Cardiac muscle cell (in vitro differentiated cells and primary cell): ENCODE measurements at places on chromosomes 12 and 14.
A peak's percentile ranks its signal among the peaks of the same experiment; 100 is the strongest.

- DNase-seq, result no peak
Measured at GRCh38 chr14:50947446-50947845, 3.2 kb upstream of the PYGL start.

DNA sequence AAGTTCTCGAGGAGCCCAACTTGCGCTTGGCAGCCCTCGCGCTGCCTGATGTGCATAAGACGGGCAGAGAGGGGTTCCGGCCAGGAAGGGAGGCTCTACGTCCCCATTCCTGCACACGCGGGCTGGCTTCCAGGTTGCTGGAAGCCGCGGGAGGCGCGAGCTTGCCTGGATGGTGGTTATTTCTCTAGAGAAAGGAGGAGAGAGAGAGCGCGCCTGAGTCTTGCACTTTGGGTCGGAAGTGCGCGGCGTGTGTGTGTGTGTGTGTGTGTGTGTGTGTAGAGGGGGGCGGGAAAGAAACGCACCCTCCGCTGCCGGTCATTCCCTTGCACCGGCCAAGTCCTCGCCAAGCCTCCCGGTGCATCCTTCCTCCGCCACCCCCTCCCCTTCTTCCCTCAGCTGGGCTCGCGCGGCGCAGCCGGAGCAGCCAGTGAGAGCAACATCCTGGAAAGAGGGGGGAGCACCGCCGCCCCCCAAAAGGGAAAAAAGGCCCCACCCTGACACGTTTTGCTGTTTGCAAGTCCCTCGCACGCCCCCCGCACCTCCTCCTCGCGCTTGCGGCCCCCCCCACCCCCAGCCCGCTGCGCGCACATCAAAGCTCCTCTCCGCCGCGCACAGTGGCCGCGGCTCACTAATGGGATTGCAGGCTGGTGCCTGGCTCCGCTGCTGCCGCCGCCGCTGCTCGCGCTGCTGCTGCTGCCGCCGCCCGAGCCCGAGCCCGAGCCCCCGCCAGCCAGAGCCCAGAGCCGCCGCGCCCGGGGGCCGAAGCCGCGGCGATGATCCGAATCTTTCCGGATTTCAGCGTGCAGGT lies 4.4 kb upstream of the NPAS3 start:
- peak; percentile 38 for DNase-seq

DNA sequence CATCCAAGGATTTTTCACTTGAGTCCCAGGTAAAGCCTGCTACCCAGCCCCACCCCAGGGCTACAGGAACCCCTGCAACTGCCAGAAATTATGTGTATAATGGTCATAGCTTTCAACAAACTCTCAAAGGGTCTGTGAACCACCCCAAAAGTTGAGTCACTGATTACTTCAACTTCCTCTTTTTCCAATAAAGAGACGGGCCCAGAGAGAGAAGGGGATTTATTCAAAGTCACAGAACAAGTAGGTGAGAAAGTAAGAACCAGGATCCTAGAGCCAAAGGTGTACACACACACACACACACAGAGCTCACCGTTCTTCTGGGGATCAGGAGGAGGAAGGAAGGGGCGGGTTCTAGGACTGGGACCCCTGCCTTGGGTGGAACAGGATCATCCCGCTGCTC lies 4.8 kb upstream of the ITPK1 start:
- DNase-seq, result no peak

DNA sequence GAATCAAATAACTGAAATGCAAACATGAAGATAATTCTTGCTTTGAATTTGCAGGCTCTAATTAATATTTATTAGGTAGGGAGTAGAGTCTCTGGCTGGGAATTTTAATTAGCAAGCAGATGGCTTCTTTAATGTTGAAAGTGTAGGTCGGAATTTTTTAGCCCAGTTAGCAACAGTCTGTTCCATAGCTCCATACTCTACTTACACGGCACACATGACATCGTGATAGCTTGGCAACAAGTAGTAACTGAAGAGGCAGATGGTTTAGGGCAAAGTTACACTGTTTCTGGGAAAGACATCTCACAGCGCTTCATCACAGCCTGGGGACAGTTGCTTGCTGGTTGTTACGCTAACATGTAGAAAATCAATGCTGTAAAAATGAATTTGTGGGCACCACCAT lies 710.7 kb downstream of the GALC start:
- DNase-seq, result no peak

DNA sequence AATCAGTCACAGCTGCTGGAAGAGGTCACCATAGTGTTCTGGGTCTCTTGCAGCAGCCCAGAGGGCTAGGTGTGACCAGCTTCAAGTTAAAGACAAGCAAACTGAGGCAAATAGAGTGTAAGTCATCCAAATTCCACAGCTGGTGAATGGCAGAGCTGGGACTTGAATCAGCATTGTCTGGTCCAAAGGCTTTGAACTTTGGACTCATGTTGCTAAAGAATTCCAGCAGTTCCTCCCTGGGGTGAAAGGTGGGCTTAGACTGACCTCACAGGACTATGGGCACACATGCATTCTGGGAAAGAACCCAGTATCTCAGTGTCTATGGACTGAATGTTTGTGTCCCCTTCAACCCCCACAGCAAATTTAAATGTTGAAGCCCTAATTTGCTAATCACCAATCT lies 54.8 kb downstream of the TUNAR start:
- DNase-seq, result no peak

- peak; percentile 69 for DNase-seq
Measured at GRCh38 chr12:57521525-57522010, 1.1 kb upstream of the MBD6 start.

GRCh38 chr14:33754261-33754660 lies 196.6 kb downstream of the EGLN3 start:
- DNase-seq, result peak; percentile 50

DNA sequence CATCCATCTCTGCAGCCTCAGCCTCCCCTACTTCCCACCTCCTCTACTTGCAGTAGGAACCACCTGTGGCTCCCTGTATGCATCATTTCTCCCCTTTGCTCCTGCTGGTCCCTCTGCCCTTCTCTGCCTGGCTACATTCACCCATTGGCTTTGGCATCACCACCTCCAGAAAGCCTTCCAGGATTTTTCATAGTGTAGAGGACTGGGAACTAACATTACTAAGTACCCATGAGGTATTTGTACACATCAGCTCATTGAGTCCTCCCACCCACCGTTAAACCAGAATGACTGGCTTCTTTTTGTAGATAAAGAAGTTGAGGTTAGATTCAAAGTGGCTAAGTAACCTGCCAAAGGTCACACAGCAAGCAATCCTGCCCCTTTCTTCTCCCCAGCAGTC lies 17.1 kb downstream of the SYNE3 start:
- DNase-seq, result no peak

DNA sequence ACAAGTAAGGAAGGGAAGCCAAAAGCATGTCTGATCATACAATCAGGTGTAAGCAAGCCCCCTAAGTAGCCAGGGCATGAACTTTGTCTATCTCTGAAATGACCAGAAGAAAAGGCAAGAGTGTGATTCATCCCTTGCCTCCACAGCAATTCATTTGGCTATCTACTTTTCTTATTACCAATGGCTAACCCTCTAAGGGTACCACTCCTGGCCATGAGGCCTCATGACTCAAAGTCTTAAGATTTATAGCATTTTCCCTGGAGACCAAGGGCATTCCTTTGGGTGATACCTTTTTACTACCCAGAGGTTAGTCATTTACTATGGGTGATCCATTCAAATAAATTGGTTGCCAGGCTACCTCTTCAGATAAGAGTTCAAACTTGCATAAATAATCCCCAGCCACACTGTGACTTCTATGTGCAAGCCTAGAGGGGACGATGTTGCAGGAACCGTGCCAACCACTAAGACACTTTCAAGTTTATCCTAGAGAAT lies 1.5 kb upstream of the LGALS3 start:
- no peak for DNase-seq

DNA sequence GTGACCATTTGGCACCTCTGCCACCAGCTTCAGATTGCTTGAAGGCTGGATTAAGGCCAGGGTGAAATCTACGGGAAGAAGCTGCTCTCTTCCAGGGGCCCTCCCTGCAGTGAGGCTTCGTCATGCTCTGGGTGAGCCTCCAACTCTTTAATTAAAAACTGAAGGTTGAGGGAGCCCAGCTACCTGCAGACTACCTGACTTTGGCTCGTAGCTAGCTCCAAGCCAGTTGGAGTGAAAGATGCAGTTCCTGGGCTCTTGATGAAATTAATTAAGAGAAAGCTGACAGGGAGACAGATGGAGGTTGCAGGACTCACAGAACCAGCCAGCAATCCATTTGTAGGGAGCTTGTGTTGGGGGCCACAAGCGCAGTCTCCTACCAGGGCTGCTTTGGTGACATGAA lies 168.5 kb upstream of the SFSWAP start:
- no peak for DNase-seq

GRCh38 chr12:14723763-14724162 lies 27.4 kb upstream of the GUCY2C start:
- DNase-seq, result peak; percentile 81
